ENCODE measurements at places on chromosomes 12 and 14. TPM values are rescaled to one million over a fixed set of nuclear protein-coding genes. Genes with fewer than 3 reads are reported as not detected.

DNA sequence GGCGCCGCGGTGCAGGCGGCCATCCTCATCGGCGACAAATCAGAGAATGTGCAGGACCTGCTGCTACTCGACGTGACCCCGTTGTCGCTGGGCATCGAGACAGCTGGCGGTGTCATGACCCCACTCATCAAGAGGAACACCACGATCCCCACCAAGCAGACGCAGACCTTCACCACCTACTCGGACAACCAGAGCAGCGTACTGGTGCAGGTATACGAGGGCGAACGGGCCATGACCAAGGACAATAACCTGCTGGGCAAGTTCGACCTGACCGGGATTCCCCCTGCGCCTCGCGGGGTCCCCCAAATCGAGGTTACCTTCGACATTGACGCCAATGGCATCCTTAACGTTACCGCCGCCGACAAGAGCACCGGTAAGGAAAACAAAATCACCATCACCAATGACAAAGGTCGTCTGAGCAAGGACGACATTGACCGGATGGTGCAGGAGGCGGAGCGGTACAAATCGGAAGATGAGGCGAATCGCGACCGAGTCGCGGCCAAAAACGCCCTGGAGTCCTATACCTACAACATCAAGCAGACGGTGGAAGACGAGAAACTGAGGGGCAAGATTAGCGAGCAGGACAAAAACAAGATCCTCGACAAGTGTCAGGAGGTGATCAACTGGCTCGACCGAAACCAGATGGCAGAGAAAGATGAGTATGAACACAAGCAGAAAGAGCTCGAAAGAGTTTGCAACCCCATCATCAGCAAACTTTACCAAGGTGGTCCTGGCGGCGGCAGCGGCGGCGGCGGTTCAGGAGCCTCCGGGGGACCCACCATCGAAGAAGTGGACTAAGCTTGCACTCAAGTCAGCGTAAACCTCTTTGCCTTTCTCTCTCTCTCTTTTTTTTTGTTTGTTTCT is 1.7 kb downstream of the HSPA2 start:
- peaks cover 10% of the 10 kb centered on the region for H3K36me3 ChIP-seq
- H3K4me3 ChIP-seq, result peak overlapping the region; percentile 82
- DNase-seq, result no peak
- H3K27ac ChIP-seq, result no peak overlapping the region
- peaks cover 38% of the 10 kb centered on the region for H3K4me1 ChIP-seq
- peaks cover 50% of the 10 kb centered on the region for H3K27me3 ChIP-seq

GRCh38 chr12:74293689-74294131 is 243.9 kb upstream of the ATXN7L3B start:
- H3K27ac ChIP-seq, result no peak overlapping the region
- H3K4me1 ChIP-seq, result no peaks in the 10 kb centered on the region
- H3K27me3 ChIP-seq, result no peaks in the 10 kb centered on the region
- no peaks in the 10 kb centered on the region for H3K36me3 ChIP-seq
- H3K4me3 ChIP-seq, result no peak overlapping the region

DNA sequence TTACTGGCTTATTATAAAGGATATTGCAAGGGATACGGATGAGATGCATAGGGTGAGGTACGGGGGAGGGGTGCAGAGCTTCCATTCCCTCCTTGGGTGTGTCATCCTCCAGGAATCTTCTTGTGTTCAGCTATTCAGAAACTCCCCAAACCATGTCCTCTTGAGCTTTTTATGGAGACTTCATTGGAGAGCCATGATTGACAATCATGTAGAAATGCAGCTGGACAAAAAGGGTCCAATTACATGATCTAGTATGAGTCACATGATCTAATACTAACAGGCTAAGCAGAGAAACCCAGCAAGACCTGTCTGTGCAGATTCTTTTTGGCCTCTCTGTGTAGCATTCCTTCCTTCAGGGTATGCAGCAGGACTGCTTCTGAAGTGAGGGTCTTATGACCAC is 23.9 kb upstream of the FLVCR2 start:
- no peak overlapping the region for H3K4me3 ChIP-seq
- no peaks in the 10 kb centered on the region for H3K27me3 ChIP-seq
- H3K4me1 ChIP-seq, result peaks cover 71% of the 10 kb centered on the region
- no peak overlapping the region for H3K27ac ChIP-seq
- H3K36me3 ChIP-seq, result peaks cover 33% of the 10 kb centered on the region

DNA sequence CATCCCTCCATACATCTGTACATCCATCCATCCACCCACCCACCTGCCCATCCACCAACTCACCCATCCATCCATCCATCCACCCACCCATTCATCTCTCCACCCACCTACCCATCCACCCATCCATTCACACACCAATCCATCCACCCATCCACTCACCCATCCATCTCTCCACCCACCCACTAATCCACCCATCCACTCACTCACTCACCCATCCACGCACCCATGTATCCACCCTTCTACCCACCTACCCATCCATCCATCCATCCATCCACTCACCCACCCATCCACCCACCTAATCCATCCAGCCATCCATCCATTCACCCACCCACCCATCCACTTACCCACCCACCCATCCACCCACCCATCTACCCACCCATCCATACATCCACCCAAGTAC is 16.2 kb downstream of the GALNT9 start:
- no peaks in the 10 kb centered on the region for H3K27me3 ChIP-seq
- no peak overlapping the region for H3K27ac ChIP-seq
- H3K4me1 ChIP-seq, result no peaks in the 10 kb centered on the region
- H3K4me3 ChIP-seq, result no peak overlapping the region
- DNase-seq, result no peak

- H3K27me3 ChIP-seq, result peaks cover 18% of the 10 kb centered on the region
- no peak overlapping the region for H3K27ac ChIP-seq
- no peak overlapping the region for H3K4me3 ChIP-seq
- no peaks in the 10 kb centered on the region for H3K36me3 ChIP-seq
- H3K4me1 ChIP-seq, result no peaks in the 10 kb centered on the region
- DNase-seq, result no peak
Observed at GRCh38 chr12:26058308-26058707, 66.5 kb downstream of the BHLHE41 start.

DNA sequence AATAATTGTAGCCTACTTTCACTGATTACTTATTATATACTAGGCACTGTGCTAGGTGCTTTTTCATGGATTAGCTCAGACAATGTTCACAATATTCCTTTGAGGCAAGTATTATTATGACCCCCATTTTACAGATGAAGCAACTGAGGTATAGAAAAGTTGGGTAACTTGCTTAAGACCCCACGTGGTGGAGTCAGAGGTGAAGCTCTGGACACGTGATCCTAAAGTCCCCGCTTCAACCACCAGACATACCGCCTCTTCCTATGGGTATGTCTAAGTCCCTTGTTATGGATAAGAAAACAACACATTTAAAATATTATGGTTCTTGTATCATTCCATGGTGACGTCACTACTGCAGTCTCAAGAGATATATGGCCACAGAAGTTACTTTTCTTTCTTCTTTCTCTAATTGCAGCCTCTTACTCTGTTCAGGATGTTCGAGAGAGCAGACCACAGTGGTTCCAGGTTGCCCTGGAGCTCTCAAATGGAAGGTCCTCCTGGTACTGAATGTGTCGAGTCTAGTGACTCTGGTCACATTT is 157.7 kb downstream of the HELB start:
- H3K36me3 ChIP-seq, result no peaks in the 10 kb centered on the region
- no peak overlapping the region for H3K27ac ChIP-seq
- no peak overlapping the region for H3K4me3 ChIP-seq
- H3K27me3 ChIP-seq, result peaks cover 5% of the 10 kb centered on the region
- no peaks in the 10 kb centered on the region for H3K4me1 ChIP-seq

- no peaks in the 10 kb centered on the region for H3K27me3 ChIP-seq
- H3K4me1 ChIP-seq, result no peaks in the 10 kb centered on the region
- H3K27ac ChIP-seq, result no peak overlapping the region
- no peak for DNase-seq
- no peak overlapping the region for H3K4me3 ChIP-seq
Observed at GRCh38 chr12:114343585-114344302, 62.2 kb downstream of the TBX5 start.

DNA sequence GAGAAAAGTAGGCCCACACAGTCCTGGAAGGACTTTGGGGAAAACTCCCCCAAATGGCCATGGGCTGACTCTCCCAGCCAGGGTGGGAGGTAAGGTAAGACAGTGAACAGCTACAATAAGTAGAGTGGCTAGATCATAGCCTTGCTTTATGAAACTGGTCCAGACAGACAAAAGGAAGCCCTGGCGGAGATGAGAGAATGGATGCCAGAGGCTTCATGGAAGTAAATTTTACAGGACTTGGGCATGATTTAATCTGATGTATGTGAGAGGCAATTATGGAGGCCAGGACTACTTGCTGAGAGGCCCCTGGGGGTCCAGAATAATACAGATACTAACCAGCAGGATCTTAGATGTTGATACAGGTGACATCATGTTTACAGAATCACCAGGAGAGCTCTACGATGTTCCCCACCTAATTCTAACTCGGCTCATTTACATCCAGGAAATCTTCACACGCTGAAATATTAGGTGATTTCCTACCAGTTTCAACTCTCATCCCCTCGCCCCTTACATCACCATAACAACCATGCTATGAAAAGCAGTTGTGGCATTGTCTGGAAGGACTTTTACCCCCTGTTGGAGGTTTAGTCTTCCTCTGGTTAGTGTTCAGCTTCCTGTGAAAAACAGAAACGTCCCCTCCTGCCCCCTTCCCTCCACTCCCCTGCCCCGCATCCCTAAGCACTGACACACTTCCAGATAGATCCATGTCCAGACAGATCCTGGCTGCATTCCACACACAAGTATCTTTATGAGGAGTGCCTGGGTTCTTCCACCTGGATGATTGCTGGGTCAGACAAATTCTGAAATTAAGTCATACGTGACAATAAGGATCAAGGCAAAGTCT is 39.5 kb upstream of the NT5DC3 start:
- H3K27me3 ChIP-seq, result no peaks in the 10 kb centered on the region
- no peak overlapping the region for H3K4me3 ChIP-seq
- H3K4me1 ChIP-seq, result peaks cover 29% of the 10 kb centered on the region
- no peak for DNase-seq

GRCh38 chr14:101406921-101407320 is 154.4 kb upstream of the DIO3 start:
- H3K27me3 ChIP-seq, result no peaks in the 10 kb centered on the region
- no peaks in the 10 kb centered on the region for H3K4me1 ChIP-seq
- H3K4me3 ChIP-seq, result no peak overlapping the region
- H3K36me3 ChIP-seq, result no peaks in the 10 kb centered on the region

GRCh38 chr14:67187826-67188225 is 1.4 kb upstream of the GARIN2 start:
- no peaks in the 10 kb centered on the region for H3K36me3 ChIP-seq
- H3K4me3 ChIP-seq, result no peak overlapping the region
- no peak overlapping the region for H3K27ac ChIP-seq

The SLC6A13 gene
- total RNA-seq, result 0.35 TPM

The ADAM21 gene
- total RNA-seq, result 0.07 TPM
